ENCODE measurements at places on chromosomes 16 and 17.

DNA sequence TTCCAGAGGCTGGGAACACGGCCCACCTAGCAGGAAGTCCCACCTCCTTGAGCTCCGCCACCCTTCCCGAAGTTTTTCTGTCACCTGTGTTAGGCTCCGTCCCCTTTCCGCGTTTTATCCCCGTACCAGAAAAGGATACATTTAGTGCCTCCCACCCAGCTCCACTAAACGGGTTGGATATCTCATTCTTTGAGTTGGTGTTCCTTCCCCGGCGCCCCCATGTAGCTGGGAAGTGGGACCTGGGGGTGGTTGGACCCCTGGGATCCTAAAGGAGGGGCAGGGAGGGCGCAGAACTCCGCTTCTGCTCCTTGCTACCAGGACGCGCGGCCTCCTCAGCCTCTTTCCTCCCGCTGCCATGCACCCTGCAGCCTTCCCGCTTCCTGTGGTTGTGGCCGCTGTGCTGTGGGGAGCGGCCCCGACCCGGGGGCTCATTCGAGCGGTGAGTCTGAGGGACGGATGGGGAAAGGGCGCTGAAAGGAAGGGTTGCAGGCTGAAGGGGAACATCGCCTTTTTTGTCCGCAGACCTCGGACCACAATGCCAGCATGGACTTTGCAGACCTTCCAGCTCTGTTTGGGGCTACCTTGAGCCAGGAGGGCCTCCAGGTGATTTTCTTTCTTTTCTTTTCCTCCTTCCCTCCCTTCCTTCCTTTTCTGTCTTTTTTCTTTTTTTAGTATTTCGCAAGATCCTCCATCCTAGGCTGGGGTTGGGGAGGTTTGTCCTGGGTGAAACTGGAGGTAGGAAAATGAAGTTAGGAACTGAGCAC, 669 bp downstream of the RNF167 start:
- no peak for DNase-seq

- no peak for DNase-seq
These were observed at the start of gene SLC5A2 for GRCh38 chr16:31483081-31483480. TSS of gene SLC5A2 (plus strand) at chr16:31483123. CDS start at chr16:31483137, 14 bp downstream.

DNA sequence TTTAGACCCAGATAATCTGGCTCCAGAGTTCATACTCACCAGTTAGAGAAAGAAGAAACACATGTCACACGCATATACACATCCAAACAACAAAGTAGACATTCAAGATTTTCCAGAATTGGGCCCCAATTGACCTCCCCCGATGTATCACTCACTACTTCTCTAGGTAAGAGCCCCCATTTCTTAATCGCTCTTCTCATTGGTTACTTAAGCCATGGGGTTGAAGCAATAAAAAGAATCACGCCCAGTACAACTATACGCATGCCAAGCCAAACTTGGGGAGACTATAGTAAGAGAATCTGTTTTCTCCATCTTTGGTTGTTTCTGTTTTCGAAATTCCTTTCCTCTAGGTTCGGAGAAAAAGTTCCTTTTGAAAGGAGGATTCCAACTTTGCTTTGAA, 565 bp downstream of the DDX52 start:
- no peak for DNase-seq

DNA sequence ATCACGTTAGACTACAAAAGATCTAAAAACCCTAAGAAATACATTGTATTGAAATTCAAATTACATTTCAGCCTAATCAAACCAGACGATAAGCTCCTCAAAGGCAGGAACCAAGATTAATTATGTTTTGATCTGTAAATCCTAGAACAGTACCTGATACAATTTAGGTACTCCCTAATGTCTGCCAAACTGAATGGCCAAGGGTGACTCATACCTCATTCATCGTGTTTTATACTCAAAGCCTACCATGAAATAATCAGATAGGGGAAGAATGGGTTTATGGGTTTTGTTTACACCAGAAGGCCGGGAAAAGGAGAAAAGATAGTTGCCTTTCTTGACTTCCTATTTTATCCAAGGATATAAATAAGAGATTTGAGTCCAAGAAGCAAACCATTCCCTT, 19.3 kb downstream of the MMD start:
- DNase-seq: no peak

- no peak for DNase-seq
These were observed 114.0 kb downstream of the FTO start for GRCh38 chr16:53817812-53818550.

GRCh38 chr16:70715055-70715858, 29.4 kb upstream of the MTSS2 start:
- no peak for DNase-seq

DNA sequence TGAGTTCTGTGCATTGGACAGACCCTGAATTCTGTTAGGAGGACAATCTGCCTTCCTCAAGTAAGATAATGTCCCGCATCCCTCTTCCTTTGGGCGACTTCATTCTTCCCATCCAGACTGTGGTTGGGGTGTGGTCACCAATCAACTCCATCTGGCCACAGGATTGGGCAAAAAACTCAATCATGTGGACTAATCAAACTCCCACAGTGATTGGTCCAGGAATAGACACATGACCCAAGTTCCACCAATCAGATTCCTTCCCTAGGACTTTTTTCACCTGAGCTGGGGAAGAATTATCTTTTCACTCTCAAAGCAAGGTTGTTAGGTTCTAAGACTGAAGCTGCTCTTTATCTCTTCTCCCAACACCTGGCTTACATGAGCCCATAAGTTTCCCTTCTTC, 13.2 kb upstream of the NKD1 start:
- no peak for DNase-seq

- DNase-seq: no peak
These were observed 187.2 kb downstream of the CBLN1 start for GRCh38 chr16:49094471-49094870.

DNA sequence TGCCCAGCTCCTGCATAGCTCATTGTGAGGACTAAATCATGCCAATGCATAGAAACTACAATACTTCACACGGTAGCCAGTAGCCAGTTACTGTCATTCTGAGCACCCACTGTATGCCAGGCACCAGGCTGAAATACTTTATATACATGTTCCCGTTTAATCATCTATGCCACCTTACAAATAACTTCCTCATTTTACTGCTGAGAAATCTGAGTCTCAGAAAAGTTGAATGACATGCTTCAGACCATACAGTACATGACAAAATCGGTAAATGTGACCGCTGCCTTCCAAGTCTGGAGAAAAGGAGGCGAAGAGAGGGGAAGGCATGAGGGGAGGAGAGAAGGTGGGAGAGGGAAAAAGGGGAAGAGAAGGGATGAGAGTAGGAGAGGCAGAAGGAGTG, 9.2 kb upstream of the TLCD3B start:
- no peak for DNase-seq

GRCh38 chr17:53891726-53892125, 69.0 kb downstream of the KIF2B start:
- DNase-seq: no peak

GRCh38 chr17:77829843-77830799, 128.4 kb upstream of the TNRC6C start:
- DNase-seq: no peak

DNA sequence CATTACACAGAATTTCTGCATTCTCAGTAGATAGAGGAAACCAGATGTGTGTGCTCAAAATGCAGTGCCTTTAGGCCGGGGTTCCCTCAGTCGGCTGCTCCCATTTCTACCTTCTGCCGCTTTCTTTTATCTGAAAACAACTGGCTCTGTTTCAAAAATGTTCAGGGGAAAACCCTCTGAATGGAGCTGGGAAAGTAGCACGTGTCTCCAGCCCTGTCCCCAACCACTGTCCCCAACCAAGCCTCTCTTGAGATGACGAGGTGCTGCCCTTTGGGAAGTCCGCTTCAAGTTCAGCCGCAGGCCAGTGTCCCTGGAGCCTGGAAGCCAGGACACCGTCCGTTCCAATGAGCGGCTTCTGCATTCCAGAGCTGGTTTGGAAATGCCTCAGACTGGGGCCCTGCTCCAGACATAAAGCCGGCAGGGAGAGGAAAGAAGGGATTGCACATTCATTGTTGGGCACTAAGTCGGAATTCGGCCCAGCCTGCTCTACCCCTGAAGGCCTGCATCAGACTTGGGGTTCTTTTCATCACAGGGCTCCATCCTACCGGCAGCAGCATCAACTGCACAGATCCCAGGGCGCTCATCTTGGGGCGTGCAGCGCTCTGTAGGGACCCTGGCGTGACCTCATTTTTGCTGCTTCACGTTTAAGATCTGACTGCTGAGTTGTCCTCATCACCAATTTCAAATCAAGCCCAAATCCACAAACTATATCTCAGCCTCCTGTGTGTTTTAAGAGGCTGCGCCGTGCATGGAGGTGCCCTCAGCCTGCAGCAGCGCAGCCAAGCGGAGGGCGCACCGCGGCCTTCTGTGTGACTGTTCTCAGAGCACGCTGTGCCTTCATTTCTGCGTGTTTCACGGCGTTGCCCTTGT, 111.3 kb downstream of the BANP start:
- no peak for DNase-seq

GRCh38 chr17:81577278-81578000, 25.3 kb upstream of the FAAP100 start:
- no peak for DNase-seq

GRCh38 chr17:8948462-8948861, 17.0 kb downstream of the PIK3R5 start:
- DNase-seq: no peak

- DNase-seq: no peak
These were observed 12.3 kb downstream of the CDH1 start for GRCh38 chr16:68749432-68749831.

DNA sequence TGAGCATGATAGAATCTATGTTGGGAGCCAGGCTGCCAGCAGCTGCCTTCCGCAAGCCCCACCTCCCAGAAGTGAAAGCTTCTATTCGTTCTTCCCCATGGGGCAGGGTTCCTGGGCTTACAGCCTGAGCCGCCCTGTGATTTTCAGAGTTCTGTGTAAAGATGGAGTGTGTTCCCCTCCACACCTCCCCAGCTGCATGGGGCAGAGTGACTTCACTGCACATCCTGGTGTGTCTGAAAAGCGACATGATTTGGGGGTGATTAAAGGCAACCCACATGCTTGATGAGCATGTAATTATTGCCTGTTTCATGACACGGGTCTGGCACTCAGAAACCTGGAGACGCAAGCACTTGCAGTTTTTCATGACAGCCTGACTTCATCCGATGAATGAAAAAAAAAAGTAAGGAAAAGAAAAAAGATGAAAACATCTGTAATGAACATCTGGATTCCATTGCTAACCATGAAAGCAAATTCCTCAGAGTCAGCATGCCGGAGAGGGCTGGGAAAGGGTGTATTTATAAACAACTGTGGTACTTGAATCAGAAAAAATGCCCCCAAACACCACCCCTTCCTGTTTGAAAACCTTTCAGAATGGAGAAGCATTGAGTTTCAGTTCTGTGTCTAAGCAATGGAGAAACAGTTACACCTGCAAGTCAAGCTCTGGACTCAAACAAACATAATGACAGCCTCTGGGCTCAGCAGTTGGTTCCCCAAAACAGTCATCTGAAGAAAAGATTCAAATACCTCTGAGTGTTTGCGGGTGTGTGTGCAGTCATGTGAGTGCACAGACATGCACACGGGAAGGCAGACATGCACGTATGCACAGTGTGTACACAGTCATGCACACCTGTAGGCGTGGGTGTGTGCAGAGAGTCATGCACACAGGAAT, 266.0 kb downstream of the ENGASE start:
- no peak for DNase-seq

- DNase-seq: no peak
These were observed 157.6 kb downstream of the XYLT1 start for GRCh38 chr16:17313085-17313611.

DNA sequence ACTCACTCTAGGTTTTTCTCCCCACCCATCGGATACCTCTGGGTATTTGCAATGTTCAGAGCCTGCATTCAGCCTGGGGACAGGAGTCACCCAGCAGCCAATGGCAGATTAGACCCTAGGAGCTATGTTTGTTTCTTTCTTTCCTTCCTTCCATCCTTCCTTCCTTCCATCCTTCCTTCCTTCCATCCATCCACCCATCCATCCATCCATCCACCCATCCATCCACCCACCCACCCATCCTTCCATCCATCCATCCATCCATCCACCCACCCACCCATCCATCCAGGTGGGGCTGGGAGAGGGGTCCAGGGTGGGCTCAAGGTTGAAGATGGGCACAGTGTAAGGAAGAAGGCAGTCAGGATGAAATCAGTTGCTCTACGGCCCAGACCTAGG, 39.9 kb downstream of the TIMM22 start:
- DNase-seq: no peak

DNA sequence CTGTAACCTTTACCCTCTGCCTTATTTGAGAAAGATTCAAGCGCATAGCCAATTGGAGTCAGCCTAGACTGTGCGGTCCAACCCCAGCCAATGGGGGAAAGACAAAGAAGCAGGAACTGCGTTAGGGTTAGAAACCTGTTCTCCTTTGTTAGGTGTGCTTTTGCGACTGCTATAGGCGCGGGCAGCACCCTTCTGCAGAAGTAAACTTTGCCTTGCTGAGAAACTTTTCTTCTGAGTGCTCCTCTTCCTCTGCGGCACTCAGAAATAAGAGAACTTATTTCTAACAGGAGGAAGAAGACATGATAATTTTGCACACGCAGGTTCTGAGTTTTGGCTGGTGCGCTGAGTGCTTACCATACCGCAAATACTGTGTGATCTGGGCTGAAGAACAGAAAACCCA, 9.0 kb downstream of the TXNL4B start:
- no peak for DNase-seq

DNA sequence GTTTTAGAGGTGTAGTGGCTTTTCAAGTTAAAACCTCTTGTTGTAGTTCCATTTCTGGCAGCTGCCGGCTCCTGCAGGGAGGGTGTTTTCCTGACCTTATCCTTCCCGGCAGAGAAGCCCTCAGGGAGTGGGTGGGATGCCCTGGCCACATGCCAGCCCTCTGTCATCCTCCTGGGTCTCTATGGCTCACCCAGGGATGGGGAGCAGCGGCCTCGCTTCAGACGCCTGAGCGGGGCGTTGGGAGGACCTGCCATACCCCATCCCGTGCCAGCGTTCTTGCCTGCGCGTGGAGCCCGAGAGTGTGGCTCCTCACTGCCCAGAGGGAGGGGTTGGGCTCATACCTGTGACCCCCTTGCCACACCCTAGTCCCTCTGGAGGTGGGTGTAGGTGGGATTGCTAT, 11.9 kb downstream of the KCNJ12 start:
- DNase-seq: no peak

GRCh38 chr16:75578212-75578611, 12.0 kb downstream of the GABARAPL2 start:
- no peak for DNase-seq

- DNase-seq: no peak
These were observed 169.8 kb downstream of the ABCC12 start for GRCh38 chr16:47986031-47986430.

- no peak for DNase-seq
These were observed 58.0 kb downstream of the PITPNC1 start for GRCh38 chr17:67435122-67435521.

GRCh38 chr17:17151055-17151454, 55.1 kb downstream of the PLD6 start:
- DNase-seq: no peak

GRCh38 chr17:44159519-44160210, 10.8 kb upstream of the ASB16 start:
- DNase-seq: no peak

GRCh38 chr17:70636517-70637133, 467.3 kb downstream of the KCNJ2 start:
- peak; percentile 33 for DNase-seq

- no peak for DNase-seq
These were observed 107.0 kb downstream of the PLCG2 start for GRCh38 chr16:81885976-81886586.

Measured in DMS153 (cell line).